ENCODE measurements at places on chromosomes 11 and 22.

GRCh38 chr11:32418836-32419235, 16.5 kb downstream of the WT1 start:
- DNase-seq, result no peak

DNA sequence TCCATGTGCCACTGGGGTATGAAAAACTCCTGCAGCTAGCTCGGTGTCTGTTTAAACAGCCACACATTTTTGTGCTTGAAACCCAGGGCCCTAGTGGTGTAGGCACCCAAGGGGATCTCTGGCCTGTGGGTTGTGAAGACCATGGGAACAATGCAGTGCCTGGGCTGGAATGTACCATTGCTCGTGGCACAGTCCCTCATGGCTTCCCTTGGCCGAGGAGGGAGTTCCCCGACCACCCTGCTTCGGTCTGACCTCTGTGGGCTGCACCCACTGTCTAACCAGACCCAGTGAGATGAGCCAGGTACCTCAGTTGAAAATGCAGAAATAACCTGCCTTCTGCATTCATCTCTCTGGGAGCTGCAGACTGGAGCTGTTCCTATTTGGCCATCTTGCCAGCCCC, 214.0 kb downstream of the TRPC6 start:
- no peak for DNase-seq

DNA sequence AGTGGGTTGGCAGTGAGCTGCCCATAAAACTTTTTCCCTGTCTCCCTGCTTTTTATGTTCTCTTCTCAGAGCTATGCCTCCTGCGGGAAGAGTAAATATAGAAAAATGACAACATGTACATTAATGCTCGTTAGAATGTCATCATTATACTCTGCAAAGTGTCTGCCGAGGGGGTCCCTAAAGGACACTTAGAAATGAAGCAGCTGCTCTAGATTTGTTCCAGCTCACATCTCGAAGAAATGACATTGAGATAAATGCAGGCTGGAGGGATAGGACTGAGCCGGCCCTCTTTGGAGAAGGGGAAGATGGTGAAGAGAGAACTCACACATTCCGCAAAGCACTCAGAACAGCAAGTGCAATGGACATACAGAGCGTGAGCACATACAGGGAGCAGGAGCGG, 240.0 kb downstream of the NXPE2 start:
- DNase-seq, result no peak

DNA sequence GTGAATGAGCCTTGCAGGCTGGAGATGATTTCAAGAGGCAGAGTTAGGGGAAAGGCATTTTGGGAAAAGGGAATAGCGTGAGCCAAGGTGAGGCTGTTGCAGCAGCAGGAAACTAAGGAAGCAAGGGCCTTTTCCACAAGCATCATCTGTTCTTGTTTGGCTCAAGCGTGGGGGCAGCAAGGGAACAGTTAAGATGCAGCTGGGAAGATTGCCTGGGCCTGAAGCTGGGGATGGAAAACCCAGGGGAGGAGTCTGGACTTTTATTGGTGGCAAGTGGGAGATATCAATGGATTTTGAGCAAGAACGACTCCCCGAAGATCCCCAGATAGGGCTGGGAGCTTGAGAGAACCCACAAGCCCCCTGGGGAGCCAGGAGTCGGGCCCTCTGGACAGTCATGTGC, 27.3 kb upstream of the PICK1 start:
- DNase-seq, result no peak

GRCh38 chr11:118434553-118435289, 1.6 kb upstream of the KMT2A start:
- peak; percentile 73 for DNase-seq

Data from NCI-H2227 treated with DMSO at 0.1 percent for 48 hours (cell line).